ENCODE measurements at places on chromosomes 4 and X. TPM values are rescaled to one million over a fixed set of nuclear protein-coding genes. Genes with fewer than 3 reads are reported as not detected.

FAAH2 gene
- total RNA-seq, result not detected

DNA sequence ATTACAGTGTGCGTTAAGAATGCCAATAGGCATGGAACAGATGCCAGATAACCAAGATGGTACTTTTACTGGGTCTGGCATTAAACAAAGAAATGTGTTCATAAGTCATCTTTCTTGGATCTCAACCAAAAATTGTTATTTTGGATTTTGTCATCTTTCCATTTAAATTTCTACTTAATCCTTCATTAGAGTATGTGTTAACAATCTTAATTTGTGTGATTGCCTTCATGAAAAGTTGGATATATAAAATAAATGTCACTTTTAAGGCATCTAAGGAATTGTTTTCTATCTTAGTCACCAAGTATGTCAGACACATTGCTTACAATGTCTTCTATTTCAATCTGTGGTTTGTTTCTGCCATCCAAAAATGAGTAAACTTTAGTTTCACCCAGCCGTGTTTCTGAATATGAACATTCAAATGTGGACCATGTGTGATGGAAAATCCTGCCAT, 87.5 kb downstream of the PALLD start:
- peak; percentile 29 for DNase-seq

SERTM2 gene
- not detected for total RNA-seq

SPANXA1 gene
- not detected for total RNA-seq

- no peak for DNase-seq
Observed at GRCh38 chrX:39903343-39903742, 194.4 kb downstream of the BCOR start.

ADH1C gene
- total RNA-seq, result not detected
